Bone marrow (tissue), 2 donors: ENCODE measurements at places on chromosomes 16 and 17.

DNA sequence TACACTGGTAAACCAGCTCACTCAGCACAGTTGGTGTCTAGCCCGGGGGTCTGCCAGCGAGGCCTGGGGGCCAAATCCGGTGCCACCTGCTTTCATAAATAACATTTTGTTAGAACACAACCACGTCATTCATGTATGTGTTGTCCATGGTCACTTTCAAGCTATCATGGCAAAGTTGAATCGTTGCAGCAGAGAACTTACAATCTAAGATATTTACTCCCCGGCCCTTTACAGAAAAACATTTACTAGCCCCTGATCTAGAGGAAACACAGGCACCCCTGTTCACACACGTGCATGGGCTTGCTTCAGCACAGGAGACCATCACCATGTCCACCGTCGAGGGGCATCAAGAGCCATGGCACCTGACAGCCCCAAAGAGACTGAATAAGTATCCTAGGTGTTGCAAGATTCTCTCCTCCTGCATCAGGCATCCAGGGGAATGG, 111.4 kb upstream of the DNAH9 start:
- no peak for DNase-seq

- DNase-seq, result peak; percentile 42
Measured at GRCh38 chr17:31008374-31009041, 37.7 kb downstream of the RNF135 start.

GRCh38 chr17:71434716-71435115, 686.1 kb upstream of the SOX9 start:
- no peak for DNase-seq

GRCh38 chr17:3697103-3697476, 1.1 kb upstream of the P2RX5 start:
- DNase-seq, result no peak

GRCh38 chr17:28682655-28683054, 20.6 kb downstream of the SUPT6H start:
- no peak for DNase-seq

GRCh38 chr16:56421313-56421712, 4.0 kb downstream of the AMFR start:
- DNase-seq, result no peak

GRCh38 chr16:17203424-17203823, 267.3 kb downstream of the XYLT1 start:
- DNase-seq, result no peak

DNA sequence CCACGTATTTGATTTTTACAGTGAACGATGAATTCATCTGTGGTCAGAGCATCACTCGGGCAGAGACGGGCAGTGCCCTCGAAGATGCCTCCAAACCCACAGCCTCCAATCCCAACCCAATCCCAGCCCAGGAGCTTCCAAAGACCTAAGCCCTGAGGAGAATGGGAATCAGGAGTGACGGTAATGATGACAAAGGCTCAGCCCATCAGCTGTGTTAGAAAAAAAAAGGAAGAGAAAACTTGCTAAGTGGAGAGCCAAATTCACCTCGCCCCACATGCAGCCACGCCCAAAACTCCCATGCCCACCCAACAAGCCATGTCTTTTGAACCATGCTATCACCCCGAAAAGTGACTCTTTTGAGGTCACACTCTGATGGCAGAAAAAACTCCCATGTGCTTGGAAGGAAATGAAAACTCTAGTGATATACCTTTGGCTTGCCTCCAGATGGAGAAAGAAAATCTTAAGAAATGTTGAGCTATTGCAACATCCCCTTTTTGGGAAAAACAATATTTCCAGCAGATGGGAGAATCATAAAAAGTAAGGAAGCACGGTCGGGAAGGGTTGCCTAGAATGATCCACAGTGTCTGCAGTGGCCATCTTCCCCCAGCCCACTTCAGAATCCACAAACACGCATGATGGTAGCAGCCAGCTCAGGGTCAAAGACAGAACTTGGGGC, 37.7 kb downstream of the XYLT1 start:
- DNase-seq, result no peak

DNA sequence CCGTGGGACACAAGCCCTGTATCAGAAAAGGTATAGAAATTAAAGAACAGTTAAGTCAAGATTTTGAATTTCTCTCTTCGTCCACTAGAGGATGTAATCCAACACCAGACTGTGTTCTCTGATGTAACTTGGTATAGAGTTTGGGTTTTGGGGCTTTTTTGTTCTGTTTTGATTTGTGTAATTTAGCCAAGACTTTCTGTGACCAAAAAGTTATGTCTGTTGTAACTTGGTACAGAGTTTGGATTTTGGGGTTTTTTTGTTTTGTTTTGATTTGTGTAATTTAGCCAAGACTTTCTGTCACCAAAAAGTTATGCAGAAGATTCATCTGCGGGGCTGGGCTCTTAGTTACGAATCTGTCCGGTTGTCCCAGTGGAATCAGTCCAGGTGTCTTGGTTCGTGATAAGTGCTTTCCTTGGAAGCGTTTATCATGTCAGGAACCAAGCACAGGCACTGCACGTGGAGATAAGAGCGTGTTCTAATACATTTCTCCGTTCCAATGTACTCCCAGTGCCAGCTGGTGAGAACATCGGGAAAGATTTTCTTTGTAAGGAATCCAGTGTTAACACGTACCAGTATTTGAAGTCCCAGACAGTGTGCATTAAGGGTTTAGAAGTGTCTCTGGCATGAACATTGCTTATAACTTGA, 44.1 kb upstream of the SEC14L1 start:
- no peak for DNase-seq

- no peak for DNase-seq
Measured at GRCh38 chr17:71260366-71260940, 860.4 kb upstream of the SOX9 start.
